ENCODE measurements at places on chromosomes 5 and 9.

DNA sequence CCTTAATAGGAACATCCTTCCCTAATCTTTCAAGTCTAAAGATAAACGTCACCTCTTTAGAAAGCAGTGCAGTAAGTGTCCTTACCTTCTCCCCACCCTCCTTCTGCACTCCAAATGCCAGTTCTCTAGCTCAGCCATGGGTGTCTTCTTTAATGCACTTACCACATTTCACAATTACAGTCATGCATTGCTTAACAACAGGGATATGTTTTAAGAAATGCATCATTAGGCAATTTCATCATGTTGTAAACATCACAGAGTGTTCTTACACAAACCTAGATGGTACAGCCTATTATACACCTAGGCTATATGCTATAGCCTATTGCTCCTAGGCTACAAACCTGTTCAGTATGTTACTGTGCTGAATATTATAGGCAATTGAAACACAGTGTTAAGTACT is 91.2 kb downstream of the RFX3 start:
- DNase-seq: no peak

DNA sequence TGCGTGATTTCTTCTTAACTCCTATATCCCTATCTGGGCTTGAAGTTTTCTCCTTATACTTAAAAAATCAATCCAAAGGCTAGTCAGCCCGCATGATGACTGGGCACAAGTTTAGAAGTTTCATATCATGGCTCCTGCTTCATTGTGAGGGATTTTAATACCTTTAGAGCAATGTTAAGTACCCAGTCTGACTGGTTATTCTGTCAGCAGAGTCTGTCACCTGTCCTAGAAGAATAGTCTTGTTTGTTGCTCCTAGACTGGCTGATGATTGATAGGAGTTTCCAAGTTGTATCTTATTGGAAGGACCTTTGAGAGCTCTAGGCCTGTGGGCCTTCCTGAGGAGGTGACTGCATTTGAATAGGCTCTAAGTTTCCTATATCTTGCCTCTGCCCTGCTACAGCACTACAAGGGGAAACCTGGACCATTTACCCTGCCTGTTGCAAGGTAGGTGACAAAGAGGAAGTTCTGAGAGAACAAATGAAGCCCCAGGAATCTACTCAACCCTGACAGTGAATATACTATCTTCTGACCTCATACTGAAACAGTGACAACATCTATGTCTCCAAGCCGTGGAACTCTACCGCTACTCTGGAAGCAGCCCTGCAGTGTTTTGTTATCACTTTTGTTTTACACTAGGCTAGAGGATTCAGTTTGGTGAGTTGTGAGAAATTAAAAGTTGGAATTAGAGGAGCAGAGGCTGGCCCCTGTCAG is 66.5 kb downstream of the F2RL2 start:
- DNase-seq: no peak

DNA sequence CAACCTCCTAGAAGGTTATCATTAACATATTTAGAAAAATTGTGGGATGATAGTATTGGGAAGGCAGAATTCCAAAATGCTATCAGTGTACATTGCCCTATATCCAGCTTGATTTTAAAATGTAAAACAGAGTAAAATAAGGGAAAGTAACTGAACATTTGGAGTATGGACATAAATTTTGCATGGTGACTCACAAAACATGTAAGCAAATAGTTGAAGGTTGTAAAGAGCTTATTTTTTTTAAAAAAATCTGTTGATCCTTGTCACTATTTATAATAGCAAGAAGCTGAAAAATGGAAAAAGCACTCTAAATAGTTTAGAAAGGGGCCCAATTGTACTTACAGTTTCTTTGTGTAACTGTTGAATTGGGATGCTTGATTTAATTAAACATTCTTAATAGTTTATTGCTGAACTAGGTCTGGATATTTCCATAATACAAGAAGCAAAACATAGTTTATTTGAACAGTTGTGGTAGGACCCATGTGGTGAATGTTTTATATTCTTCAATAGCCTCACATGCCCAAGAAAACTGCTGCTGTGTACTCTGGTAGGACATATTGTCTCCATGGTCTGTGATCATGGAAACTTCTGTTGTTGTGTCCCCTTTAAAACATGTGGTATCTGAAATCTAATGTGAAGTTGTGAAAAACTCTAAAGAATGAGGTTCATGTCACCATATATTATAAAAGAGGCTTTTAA is 82.4 kb downstream of the NNT start:
- DNase-seq: no peak

GRCh38 chr9:132124800-132125199 is 37.1 kb upstream of the NTNG2 start:
- DNase-seq: no peak

DNA sequence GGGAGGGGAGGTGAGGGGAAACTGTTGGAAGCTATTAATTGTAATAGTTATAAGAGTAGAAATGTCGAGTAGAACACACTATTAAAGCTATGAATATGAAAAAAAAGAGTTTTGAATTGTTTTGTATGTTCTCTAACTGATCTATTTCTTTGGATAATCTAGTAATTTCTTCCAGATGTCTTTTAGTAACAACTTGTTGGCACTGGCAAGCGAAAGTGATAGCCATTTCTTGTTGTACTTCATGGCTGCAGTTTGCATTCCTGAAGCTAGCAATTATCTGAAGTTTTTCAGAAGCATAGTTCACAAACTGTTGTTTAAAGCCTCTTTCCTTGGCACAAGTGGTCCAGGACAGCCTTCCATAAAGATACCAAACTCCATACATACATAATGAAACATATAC is 49.4 kb upstream of the SPATA31C2 start:
- DNase-seq: no peak

DNA sequence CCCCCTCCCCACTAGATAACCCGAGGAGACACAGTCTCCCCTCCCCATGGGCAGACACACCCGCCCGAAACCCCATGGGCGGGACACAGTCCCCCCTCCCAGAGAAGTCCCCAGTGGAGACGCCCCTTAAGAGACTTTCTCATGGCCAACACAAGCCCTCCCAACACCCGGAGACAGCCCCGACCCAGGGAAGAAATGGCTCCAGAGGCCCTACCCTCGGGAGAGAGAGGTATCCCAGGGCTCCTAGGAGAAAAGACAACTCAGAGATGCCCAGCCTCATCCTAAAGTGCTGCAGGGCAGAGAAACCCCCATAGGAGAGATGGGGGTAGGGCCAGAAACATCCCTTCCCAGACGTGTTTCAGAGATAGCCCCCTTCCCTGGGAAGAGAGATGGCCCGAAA is 27.4 kb downstream of the PCDH1 start:
- no peak for DNase-seq

DNA sequence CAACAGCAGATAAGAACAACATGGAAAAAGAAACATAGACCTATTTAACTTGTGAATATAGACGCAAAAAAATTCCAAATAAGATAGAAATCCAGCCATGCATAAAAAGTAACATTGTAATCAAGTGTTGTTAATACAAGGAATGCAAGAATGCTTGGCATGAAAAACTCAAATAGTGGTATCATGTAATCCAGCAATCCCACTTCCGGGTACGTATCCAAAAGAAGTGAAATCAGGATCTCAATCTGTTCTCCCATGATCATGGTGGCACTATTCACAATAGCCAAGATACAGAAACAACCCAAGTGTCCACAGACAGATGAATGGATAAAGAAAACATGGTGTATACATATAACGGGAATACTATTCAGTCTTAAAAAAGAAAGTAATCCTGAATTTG is 437.4 kb downstream of the ARHGEF28 start:
- no peak for DNase-seq

DNA sequence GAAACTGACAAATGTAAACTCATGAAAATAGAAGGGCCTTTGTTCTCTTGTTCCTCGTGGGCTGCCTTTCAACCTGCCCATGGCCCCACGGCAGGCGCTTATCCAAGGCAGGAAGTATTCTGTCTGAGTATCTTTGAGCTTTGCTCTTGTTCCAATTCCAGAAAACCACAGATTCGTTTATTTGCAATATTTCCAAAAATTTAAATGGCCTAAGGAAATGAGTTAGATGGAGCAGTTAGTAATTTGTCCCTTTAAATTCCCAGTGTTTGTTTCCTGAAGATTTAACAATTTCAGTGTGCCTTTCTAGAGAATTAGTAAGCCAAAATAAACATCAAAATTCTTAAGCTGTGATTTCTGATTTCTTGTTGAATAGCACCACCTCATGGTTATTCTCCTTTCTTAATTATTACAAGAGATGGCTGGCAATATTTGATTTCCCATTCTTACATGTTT is 299.4 kb upstream of the RASA1 start:
- no peak for DNase-seq

DNA sequence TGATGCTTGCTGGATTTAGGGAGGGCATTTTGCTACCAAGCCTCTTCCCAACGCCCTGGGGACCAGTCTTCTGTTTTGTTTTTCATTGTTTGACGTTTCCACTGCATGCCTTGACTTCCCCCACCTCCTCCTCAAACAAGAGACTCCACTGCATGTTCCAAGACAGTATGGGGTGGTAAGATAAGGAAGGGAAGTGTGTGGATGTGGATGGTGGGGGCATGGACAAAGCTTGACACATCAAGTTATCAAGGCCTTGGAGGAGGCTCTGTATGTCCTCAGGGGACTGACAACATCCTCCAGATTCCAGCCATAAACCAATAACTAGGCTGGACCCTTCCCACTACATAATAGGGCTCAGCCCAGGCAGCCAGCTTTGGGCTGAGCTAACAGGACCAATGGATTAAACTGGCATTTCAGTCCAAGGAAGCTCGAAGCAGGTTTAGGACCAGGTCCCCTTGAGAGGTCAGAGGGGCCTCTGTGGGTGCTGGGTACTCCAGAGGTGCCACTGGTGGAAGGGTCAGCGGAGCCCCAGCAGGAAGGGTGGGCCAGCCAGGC is 23.0 kb downstream of the PCDHGC5 start:
- DNase-seq: no peak

DNA sequence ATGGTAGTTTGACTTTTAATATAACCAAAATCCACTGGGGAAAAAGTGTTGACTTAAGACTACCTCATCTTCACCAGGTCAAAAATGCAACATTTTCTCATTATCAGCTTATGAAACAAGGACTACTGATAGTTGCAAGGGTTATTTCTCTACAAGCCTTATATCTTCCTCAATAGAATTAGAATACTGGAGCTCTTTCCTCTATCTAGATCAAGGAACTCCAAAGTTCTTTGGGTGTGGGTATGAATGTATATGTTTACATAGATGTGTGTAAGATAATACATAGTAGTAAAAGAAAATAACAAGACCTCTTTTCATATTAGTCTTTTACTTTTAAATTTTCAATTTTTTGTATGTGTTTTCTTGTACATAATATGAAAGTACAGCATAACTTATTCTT is 244.5 kb downstream of the MLLT3 start:
- DNase-seq: no peak

DNA sequence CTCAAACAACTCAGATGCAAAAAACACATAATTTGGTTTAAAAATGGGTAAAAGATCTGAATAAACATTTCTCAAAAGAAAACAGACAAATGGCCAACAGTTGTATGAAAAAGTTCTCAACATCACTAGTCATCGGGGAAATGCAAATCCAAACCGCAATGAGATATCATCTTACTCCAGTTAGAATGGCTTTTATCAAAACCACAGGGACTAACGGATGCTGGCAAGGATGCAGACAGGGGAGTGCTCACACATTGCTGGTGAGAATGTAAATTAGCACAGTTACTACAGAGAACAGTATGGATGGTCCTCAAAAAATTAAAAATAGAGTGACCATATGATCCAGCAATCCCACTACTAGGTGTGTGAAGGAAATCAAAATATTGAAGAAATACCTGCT is 589.1 kb upstream of the ADAMTS16 start:
- DNase-seq: no peak

GRCh38 chr5:157511651-157512644 is 51.9 kb downstream of the NIPAL4 start:
- DNase-seq: peak; percentile 38

DNA sequence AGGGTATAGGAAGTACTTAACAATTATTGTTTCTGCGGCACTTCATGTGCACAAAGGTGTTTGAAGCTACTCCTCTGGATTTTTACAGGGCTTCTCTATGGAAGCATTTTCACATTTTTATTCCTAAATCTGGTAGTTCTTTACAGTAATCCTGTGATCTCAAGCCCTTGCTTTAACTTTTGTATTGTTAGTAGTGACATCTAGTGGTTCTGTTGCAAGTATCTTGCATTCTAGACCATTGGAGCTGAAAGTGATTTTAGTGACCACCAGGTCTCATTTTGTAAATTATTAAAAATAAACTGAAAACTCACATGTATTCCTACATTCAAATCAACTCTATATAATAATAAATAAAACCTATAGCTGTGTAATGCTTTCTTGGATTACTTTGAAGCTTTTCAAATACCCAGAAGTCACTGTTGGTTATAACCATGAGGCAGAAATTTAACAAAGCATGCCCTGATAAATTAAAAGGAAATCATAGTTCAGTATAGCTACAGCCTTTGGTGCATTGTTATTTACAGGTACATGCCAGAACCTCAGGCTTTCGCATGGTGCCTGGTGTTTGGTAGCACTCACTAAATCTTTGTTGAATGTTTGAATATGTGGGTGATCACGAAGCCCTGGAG is 18.9 kb downstream of the RPS23 start:
- DNase-seq: no peak

DNA sequence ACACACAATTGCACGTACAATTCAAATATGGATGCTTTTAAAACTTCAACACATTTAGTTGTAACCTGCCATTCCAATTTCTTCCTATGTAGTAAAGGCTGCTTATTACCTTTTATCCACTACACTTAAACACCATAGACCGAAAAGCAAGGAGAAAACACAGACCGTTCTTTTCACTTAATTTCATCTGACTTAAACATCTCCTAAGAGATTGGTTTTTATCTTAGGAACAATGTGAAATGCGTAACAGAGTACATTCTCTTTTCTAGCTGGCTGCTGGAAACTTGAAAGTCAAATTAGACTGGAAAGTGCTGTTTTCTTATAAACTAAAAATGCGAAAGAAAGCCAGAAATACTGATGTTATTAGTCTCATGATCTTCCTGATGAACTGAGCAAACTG is 241.8 kb downstream of the MLLT3 start:
- DNase-seq: no peak

- DNase-seq: no peak
These were observed 52.6 kb upstream of the TNC start for GRCh38 chr9:115170358-115171073.

- DNase-seq: no peak
These were observed 672.9 kb upstream of the GRAMD2B start for GRCh38 chr5:125750147-125750860.

DNA sequence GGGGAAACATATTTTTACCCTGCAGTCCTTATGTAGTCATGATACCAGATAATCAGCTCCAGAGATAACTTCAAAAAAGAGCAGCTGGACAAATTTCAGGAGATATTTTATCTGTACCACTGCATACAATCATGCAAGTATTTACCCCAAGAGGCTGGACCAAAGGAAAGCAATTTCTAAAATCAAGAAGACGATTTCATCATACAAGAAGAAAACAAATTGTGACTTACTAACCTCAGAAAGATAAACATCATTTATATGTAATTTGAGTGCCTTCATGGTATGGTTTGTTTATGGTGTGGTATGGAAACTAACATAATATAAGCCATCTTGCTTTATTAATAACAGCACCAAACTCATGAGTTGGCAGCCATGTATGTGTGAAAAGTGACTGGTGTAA is 603.6 kb downstream of the PSAT1 start:
- DNase-seq: no peak

All from CD4-positive, alpha-beta T cell treated with Interleukin-6 at 100 ng/mL for 8 hours (primary cell).